Breast epithelium (tissue), 4 donors: ENCODE measurements at places on chromosomes 3 and 15. TPM values are rescaled to one million over a fixed set of nuclear protein-coding genes. Genes with fewer than 3 reads are reported as not detected.

GRCh38 chr3:43372809-43373559, 86.6 kb downstream of the SNRK start:
- DNase-seq = no peak

GRCh38 chr3:30332196-30333021, 274.0 kb upstream of the TGFBR2 start:
- no peak for DNase-seq

- no peak for DNase-seq
Measured at GRCh38 chr3:115595611-115596275, 27.6 kb upstream of the GAP43 start.

DNA sequence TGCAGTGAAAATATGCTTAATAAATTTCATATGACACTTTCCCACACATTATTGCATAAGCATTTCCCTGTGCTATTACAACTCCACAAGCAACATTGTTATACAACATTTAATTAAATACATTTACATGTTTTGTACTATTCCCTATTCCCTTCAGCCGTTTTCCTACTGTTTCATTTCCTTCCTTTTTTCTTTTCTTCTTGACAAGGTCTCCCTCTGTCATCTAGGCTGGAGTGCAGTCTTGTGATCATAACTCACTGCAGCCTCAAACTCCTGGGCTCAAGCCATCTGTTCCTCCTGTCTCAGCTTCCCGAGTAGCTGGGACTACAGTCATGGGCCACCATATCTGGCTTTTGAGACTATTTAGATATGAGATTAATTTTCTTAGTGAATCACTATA, 254.7 kb downstream of the NFKBIZ start:
- DNase-seq = no peak

DNA sequence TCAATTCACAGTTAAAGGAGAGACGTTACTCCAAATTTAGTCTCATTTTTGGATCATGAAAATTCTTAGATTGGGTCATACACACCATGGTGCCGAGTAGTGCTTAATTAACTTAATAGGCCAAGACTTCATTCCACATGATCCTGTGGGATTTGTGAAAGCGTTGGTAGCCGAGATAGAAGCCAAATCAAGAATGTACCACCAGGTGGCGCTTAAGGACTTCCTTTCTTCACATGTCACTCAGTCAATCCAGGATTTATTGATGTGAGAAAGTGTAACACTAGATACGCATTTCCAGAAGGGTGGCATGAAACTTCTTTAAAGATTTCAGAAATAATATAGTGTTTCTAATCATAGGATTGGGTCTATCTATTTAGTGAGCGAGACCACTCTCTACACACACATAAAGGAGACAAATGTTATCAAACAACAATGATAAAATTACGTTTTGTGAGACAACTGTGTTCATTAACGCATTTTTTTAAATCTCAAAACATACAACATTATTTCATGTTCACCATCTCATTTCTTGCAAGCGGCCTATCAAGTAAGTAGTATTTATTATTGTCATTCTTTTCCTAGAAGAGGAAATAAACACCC, 436.1 kb downstream of the CHL1 start:
- no peak for DNase-seq

GRCh38 chr3:139930211-139930610, 4.8 kb upstream of the CLSTN2 start:
- no peak for DNase-seq

DNA sequence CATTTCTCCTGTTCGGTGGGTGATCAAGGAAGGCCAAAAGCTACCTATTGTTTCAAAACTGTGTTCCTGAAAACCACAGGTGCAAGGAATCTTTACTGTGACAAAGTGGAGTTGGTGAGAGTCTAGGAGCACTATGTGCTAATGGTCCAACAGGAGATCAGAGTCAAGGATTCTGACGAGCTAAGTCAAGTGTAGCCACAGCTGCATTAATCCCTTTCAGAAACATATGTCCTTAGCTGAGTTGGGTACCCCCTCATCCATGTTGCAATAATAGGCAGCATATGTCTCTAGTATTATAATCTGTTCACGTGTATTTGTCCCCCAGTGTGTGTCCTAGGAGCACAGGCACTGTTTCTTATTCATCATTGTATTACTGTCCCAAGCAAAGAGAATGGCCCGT, 1.7 kb downstream of the VPS39 start:
- no peak for DNase-seq

- no peak for DNase-seq
Measured at GRCh38 chr15:33341953-33342352, 31.2 kb downstream of the RYR3 start.

DNA sequence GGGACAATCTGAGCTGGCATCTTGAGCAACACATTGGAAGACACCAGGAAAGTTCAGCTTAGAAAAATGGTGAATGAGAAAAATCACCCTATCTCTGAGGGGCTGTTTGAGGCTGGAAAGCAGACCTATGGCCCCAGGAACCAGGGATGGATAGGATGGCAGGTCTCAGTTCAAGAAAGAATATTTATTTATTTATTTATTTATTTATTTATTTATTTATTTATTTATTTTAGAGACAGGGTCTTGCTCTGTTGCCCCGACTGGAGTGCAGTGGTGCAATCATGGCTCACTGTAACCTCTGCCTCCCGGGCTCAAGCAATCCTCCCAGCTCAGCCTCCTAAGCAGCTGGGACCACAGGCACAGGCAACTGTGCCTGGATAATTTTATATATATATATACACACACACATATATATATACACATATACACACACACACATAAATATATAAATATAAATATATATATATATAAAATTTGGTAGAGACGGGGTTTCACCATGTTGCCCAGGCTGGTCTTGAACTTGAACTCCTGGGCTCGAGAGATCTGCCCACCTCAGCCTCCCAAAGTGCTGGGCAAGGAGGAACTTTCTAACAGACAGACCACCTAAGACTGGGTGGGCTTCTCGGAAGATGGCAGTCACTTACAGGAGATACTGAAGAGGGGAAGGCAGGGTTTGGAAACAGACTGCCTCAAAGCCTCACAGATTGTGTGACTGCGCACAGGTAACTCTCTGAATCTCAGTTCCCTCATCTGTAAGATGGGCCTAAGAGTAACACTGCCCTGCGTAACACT, 29.7 kb downstream of the CCDC13 start:
- DNase-seq = no peak

- DNase-seq = no peak
Measured at GRCh38 chr3:197591816-197592215, 36.0 kb upstream of the BDH1 start.

- DNase-seq = no peak
Measured at GRCh38 chr3:58246148-58247047, 8.8 kb downstream of the ABHD6 start.

GRCh38 chr15:55003965-55004873, 192.5 kb downstream of the RSL24D1 start:
- DNase-seq = no peak

DNA sequence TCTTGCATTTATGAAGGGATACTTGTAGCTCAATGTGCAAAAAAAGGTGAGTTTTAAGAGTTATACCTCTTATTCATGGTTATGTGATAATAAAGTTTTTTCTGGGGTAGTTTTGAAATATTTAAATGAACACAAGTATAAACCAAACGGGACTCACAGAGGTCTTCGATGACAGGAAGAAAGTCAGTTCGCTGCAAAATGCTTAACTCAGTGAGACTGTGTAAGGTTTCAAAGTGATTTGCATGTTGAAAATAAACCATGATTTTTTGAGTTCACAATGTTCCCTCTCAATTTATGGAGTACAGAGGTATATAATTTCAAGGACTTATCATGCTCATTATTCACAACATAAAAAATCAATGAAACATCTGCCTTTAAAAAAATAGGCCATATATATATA, 36.3 kb upstream of the MYH15 start:
- DNase-seq = no peak

- DNase-seq = no peak
Measured at GRCh38 chr3:141240687-141241615, 9.3 kb downstream of the PXYLP1 start.

GRCh38 chr15:76987896-76988860, 6.7 kb upstream of the PSTPIP1 start:
- no peak for DNase-seq

DNA sequence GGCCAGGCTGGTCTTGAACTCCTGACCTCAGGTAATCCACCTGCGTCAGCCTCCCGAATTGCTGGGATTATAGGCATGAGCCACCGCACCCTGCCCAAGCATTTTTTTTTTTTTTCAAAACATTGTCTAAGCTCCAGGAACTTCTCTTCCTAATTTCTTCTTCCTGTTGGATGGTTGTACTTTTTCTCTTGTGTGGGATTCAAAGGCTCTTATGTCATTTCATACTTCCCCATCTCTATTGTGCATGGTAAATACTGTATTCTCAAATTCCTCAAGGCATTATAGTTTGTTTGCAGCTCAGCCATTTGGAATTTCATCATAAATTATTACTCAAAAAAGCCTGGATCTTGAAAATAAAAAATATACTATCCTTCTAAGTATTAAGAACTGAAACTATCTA, 199.1 kb upstream of the GADL1 start:
- no peak for DNase-seq

GRCh38 chr3:41259449-41260062, 60.3 kb downstream of the CTNNB1 start:
- DNase-seq = no peak

DNA sequence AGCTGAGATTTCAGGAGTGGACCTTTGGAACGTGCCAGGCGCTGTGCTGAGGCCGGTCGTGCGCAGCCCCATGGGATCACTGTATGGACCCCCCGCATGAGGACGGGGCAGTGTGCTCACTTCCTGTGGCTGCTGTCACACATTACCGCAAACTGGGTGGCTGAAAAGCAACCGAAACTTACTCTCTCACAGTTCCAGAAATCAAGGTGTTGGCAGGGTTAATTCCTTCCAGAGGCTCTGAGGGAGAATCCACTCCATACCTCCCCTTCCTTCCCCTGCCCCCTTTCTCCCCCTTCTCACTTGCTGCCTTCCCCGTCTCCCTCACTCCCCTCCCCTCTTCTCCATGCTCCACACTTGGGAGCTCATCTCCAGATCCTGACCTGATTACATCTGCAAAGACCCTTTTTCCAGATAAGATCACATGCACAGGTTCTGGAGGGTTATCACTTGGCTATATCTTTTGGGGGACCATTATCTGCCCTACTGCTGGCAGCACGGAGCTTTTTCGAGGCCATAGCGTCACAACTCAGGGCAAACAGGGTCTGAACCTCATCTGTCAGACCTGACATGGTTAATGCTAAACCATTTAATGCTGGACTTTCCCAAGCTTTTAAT, 41.2 kb downstream of the KLF13 start:
- no peak for DNase-seq

- DNase-seq = no peak
Measured at GRCh38 chr3:18840535-18841137, 307.7 kb upstream of the KCNH8 start.

GRCh38 chr3:151330899-151331298, 1.6 kb upstream of the P2RY13 start:
- DNase-seq = no peak

DNA sequence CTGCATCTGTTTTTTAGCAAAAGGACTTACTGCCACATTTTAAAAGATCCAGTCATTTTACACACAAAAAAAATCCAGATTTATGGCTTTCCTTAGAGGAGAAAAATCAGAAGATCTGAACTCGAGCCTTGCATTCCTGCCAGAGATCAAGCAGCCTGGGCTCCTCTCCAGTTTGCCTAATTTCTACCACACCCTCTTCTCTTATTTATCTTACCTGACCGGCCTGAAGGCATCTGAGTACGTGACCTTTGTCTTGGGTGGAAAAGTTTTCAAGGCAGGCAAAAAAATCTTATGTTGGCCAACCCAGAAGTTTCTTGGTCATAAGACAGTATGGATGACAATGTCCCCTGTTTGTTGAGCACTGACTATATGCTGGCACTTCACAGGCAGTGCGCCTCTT, 60.3 kb downstream of the CHRD start:
- DNase-seq = no peak

GRCh38 chr15:79682851-79683288, 213.9 kb downstream of the MTHFS start:
- no peak for DNase-seq

DNA sequence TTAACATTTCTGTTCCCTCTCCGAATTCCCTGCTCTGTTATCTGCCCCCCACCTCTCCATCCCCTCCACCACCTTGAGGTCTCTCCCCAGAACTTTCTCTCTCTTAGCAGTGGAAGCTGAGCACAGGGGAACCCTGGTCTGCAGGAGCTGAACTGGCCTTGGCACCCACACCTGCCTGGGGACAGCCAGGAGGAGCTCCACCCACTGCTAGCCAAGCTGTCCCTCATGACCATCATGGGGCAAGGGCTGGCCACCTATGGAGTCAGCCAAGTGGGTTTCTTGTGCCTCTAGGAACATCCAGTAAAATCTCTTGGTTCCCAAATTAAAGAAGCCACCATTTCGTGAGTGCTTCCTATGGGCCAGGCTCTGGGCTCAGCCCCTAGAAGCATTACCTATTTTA, 276.4 kb upstream of the TLE3 start:
- no peak for DNase-seq

- DNase-seq = peak; percentile 39
Measured at GRCh38 chr3:155093261-155093660, 13.1 kb downstream of the MME start.

DNA sequence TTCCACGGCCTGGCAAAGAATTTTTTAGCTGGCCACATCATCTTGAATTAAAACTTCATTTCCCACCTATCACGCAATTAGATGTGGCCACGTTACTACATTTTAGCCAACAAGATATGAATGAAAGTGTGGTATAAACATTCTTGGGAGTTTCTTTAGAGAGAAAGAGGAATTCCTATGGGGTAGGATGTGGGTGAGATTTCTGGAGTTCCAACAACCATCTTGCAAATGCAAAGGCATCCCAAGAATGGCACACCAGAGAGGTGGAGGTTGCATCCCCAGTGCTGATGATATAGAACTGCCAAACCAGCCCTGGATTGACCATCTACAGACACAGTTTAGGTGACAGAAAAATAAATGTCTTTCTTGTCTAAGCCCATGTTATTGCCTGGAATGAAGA, 66.3 kb upstream of the AKAP13 start:
- no peak for DNase-seq

DNA sequence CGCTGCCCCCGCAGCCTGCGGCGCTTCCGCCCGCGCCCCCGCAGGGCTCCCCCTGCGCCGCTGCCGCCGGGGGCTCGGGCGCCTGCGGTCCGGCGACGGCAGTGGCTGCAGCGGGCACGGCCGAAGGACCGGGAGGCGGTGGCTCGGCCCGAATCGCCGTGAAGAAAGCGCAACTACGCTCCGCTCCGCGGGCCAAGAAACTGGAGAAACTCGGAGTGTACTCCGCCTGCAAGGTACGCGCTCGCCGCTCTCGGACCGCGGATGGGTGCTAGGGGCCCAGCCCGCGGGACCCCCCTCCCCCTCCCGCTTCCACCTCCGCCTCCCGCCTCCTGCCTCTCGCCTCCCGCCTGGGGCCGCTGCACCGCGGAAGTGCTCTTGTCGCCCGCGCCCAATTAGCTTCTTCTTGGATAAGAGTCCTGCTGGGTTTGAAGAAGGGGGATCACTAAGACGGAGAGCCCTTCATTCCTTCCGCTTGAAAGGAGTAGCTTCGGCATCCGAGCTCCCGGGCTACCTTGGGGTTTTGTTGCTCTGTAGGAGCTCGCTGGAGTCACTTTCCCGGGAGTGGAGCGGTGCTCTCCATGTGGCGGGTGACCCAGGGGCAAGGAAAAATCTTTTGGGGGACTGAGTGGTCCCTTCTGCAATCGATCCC, 426 bp downstream of the KAT2B start:
- DNase-seq = peak; percentile 51

GRCh38 chr3:157131861-157132260, 28.1 kb downstream of the CCNL1 start:
- DNase-seq = no peak

MUC20 gene
- total RNA-seq = 20.1 TPM

PDE8A gene
- total RNA-seq = 58.3 TPM

ARGFX gene
- total RNA-seq = not detected

LRRC31 gene
- 7.5 TPM for total RNA-seq

IQCF5 gene
- total RNA-seq = not detected

HYAL2 gene
- total RNA-seq = 215 TPM

HRG gene
- not detected for total RNA-seq
